ENCODE measurements at places on chromosomes 7 and 10.

- no peak for DNase-seq
These were observed 3.4 kb upstream of the CYP2E1 start for GRCh38 chr10:133523631-133524203.

- no peak for DNase-seq
These were observed 18.7 kb downstream of the LCOR start for GRCh38 chr10:96850825-96851224.

DNA sequence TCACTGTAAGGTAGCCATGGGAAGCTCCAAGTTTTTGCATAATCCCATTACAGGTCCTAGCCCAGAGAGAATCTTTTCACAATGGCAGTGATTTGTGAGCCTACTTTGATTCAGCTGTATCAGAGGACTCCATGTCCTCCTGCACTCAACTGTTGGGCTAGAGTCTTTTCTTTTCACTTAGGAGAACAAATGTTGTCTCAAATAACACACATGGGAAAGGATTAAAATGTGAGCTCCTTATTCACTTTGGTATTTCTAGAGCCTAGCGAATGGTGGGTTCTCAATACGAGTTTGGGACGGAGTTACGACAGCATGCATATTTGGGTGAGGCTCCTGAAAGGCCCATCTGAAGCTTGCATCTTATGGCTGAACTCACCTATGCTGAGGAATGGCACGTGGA, 183.5 kb upstream of the STEAP4 start:
- no peak for DNase-seq

DNA sequence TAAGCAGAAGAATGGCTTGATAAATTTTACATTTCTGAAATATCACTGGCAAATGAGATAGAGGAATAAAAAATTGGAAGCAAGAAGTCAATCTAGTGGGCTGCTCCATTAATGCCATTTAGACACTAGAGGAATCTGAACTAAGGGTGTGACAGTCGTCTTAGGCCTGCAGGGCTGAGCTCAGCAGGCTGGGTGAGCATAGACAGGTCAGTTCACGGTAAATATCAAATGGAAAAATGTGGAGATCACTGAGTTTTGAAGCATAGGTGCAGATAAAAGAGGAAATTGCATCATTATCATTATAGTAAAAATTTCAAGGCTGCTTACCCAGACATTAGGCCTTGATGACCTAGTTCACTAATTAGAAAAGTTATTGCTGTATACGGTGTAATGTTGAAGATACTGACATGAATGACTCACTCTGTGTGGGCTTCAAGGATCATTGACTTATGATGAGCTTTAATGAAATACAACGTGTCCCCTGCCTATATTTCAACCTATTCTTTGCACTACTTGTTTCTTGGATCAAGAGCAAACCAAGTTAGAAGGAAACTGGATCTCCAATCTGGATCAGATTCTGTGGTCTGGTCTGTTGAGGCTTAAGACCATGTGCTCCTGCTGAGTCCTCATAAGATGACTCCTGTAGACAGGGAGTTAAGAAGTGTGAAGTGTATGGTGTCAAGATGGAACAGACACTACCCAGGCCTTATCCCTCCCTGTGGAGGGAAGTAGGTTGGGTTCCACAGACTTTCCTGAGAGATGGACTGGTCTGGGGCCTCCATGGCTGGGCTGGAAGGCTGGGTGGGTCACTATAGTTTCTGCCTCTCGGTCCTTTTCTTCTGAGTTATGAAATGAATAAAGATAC, 3.6 kb downstream of the OR2F2 start:
- no peak for DNase-seq

- DNase-seq: no peak
These were observed 44.9 kb upstream of the MYL10 start for GRCh38 chr7:101673951-101674350.

DNA sequence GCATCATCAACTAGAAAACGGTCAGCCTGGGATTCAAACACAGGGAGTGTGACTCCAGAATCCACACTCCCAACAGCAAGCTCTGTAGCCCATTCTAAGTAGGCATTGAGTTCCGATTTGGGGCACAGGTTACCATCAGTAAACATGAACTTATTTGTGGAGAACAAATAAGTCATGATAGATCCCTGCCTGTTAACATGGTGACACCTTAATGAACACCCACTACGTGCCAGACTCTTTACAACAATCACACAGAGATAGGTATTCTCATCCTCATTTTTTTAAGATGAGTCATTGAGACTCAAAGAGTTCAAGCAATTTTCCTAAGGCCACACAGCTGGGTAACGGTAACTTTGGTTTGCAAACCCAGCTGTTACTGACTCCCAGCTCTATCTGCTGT, 91.5 kb downstream of the LYZL2 start:
- DNase-seq: no peak

- DNase-seq: no peak
These were observed 226.0 kb downstream of the SORCS1 start for GRCh38 chr10:106938513-106938912.

DNA sequence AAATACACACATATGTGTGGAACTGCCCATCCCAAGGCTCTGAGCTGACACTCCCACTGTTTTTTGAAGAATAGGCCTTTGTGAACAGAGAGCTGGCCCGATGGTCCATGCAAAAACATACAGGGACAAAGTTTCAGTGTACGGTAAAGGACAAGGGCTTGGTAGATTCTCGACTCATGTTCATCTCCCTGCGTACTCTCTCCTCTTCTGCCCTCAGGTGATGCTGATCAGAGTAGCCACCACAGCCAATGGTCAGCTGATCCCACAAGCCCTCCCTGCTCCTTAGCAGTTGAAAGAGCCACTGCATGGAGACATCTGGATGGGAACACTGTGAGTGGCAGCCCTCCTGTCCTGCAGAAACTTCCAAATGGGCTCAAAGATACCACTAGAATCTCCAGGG, 23.1 kb upstream of the C10orf71 start:
- no peak for DNase-seq

GRCh38 chr7:15228831-15229230, 326.3 kb upstream of the DGKB start:
- DNase-seq: no peak

DNA sequence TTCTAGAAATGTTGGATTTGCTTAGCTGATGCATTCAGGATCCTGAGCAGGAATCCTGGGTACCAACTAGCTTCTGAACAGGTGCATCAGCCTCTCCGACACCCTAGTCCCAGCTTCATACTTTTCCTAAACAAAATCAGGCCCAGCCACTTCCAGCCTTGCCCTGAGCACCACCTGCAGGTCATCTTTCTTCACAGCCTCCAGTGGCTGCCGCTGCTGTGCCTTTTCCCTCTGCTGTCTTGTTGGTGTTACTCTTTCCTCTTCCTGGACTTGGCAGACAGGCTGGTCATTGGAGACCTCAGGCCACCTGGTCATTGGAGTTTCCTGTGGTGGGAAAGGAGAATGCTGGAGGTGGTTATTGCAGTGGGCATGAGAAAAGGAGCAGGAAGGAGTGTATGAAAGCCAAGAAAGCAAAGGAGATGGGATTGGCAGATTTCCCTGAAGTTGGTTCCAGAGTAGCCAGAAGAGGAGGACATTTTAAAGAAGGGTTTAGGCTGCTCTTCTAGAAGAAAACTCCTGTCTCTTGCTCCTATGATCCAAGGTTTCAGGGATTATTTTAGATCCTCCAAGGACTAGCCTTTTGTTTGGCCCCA, 48.2 kb upstream of the NFKB2 start:
- DNase-seq: no peak

GRCh38 chr7:20107582-20107981, 109.6 kb downstream of the MACC1 start:
- DNase-seq: no peak

- DNase-seq: no peak
These were observed 228.1 kb upstream of the NFE2L3 start for GRCh38 chr7:25923741-25924460.

Measured in DND-41 (cell line).